ENCODE measurements at places on chromosomes 1 and 21.

- DNase-seq, result no peak
These were observed 68.0 kb upstream of the ACOT11 start for GRCh38 chr1:54479841-54480524.

DNA sequence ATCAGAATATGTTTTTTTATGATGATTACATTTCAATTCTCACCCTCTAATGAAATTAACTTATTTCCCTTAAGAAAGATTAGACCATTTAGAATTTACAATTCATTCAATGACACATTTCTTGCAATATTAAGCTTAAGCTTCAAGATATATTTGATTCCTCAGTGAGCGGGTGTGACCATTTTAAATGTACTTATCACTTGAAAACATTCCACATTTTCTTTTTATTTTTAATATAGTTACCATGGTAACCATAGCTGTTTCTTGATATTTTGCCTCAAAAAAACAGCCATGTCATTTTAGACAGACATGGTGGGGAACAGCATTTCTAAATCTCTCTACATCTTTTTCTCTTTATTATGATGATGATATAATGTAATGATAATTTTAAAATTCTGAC lies 1029.0 kb upstream of the B3GALT2 start:
- DNase-seq, result no peak

GRCh38 chr1:232036181-232036933 lies 409.8 kb downstream of the DISC1 start:
- DNase-seq, result no peak

GRCh38 chr1:58749646-58750045 lies 34.2 kb downstream of the JUN start:
- no peak for DNase-seq

- peak; percentile 86 for DNase-seq
These were observed 1.8 kb downstream of the LAMB3 start for GRCh38 chr1:209650454-209650853.

DNA sequence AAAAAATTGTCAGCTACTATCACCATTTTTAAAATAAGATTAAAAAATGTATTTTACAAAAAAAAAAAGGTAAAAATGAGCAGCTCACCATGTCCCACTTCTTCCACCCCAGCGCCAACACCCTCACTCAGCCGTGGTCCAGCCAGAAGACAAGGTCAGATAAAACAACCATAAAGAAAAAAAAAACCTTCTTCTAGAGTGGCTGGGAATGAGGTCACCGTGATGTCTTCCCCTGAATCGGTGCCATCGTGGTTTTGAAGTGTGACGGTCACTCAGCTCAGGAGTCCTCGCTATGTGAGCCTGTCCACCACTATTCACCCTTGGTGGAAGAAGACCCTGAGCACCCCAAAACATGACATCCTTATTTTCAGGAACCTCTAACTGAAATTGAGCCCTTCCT lies 38.1 kb downstream of the B3GALT5 start:
- no peak for DNase-seq

- DNase-seq, result no peak
These were observed 792.9 kb upstream of the ADAMTS5 start for GRCh38 chr21:27759820-27760219.

GRCh38 chr1:79695138-79695537 lies 688.6 kb upstream of the ADGRL4 start:
- DNase-seq, result no peak

GRCh38 chr1:100219883-100220282 lies 29.8 kb downstream of the DBT start:
- peak; percentile 48 for DNase-seq

DNA sequence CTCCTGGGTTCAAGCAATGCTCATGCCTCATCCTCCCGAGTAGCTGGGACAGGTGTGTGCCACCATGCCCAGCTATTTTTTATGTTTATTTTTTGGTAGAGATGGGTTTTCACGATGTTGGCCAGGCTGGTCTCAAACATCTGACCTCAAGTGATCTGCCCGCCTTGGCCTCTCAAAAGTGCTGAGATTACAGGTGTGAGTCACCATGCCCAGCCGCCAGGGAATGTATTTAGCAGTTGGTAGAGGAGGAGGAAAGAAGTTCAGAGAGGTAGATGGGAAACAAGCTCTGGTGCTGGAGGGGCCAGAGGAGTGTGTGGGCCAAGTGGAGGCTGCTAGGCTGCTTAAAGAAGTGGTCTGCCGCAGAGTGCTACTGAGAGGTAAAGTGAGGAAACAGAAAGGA lies 6.0 kb downstream of the DOP1B start:
- DNase-seq, result no peak

GRCh38 chr1:160710517-160711252 lies 937 bp downstream of the CD48 start:
- peak; percentile 68 for DNase-seq

DNA sequence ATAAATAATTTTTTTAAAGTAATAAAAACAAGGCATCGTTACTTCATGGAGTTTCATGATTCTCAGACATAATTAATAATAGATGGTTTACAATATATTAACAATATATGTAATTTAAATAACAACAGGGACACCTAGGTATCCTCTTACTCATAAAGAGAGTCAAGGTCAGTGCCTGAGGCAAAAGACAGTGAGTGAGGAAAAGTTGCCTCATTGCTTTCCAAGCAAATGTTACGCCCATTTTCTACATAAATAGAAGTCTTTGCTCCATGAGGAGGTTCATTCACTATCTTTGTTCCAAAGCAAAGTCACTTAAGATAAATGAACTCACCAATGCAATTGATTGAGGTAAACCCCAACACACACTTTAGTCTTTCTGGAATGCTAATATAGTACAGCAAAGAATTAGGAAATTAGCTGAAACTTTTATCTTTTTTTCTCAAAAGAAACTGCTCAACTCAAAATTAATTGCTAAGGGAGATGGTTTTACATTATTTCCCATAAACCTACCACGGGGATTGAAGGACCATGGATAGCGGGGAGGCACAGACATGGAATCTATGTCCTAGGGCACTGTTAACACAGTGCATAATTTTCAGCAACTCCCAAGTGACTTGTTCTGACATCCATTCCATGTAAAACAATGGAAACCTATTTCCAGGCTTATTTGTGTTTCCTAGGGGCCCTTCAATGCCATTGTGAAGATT lies 19.6 kb downstream of the BCL9 start:
- no peak for DNase-seq

GRCh38 chr1:62621907-62622306 lies 24.6 kb downstream of the ANGPTL3 start:
- DNase-seq, result peak; percentile 85

DNA sequence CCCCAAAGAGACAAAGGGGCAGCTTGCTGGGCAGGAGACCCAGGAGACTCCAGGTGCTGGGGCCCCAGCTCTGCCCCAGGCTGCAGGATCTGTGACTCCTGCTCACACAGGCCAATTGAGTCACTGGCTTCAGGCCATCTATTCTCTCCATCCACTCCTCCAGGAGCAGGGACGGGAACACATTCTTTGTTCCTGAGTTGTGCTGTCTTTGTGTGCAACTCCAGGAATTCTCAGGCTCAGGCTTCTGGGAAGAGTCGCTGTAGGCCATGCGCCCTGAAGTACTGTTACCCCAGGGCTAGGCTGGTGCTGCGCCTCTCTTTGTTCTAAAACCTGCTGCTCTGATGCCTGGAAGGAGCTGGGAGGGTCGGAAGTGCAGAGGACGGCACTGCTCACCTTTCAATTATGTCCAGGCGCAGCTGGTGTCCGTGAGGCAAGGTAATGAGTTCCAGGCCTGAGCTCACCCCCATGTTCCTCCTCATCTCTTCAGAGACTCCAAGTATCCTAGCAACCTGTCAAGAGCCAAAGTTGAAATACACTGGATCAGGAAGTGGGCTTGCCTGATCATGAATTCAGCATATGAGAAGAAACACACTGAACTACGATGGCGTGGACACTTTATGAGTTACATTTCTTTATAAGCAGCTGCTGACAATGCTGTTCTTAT lies 105.9 kb downstream of the BCAR3 start:
- no peak for DNase-seq
